Activated naive CD4-positive, alpha-beta T cell (primary cell): ENCODE measurements at places on chromosomes 4 and X.

GRCh38 chrX:154020536-154021115 lies 924 bp upstream of the IRAK1 start:
- no peak for DNase-seq

GRCh38 chr4:176782794-176783193 lies 9.9 kb downstream of the VEGFC start:
- no peak for DNase-seq

- no peak for DNase-seq
Observed at GRCh38 chr4:176309772-176310171, 10.0 kb upstream of the SPCS3 start.

- no peak for DNase-seq
Observed at GRCh38 chr4:182683661-182684060, 233.5 kb downstream of the DCTD start.

- DNase-seq = no peak
Observed at GRCh38 chr4:185559915-185560281, 24.6 kb upstream of the PDLIM3 start.

GRCh38 chrX:150207733-150208132 lies 155.4 kb upstream of the MAMLD1 start:
- no peak for DNase-seq

DNA sequence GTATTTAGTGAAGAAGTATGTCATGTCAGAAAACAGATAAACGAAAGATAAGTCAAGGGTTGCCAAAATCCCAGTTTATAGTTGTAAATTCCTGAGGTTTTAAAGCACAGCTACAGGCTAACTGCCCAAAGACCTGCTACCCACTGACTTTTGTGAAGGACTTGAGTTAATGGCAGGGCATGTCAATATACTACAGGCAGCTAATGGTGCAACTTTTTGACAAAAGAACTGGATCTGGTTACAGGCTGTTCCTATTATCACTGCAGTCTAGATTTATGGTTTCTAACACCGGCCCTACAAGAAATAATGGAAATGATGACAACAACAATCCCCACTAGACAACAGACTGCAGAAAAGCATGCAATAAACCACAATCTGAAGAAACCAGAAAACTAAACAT lies 6.4 kb downstream of the SCML2 start:
- no peak for DNase-seq

DNA sequence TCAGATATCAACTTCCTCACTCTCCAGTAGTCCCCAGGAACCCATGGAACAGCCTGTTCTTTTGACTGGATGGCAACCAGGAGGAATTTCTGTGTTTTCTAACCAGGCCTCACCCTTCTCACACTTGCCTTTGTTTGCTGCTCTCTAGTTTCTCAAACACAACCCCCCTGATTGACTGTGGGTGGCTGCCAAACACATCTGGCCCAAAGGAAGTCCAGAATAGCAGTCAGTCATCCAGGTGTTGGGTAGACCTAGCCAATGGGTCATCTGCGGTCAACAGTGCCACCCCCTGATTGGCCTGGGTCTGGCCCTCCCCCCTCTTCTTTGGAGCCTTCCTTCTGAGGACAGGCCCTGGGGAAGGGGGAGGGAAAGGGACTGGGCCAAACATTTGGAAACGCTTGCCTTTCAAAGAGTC lies 53.7 kb downstream of the MSX1 start:
- DNase-seq = no peak

DNA sequence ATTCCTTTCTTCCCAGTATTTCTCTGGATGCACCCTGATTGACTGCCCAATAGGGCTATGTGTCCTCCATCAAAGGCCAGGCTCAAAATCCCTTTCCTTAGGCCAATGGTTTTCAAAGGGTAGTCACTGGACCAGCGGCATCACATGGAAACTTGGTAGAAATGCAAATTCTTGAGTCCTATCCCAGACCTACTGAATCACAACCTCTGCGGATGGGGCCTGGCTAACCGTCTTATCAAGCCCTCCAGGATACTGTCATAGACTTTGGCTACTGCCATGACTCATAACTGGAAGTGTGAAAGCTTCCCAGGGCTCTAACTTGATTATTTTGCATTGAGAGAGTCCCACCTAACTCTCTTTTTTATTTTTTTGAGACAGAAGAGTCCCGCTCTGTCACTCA lies 71.9 kb upstream of the TFDP3 start:
- DNase-seq = no peak

DNA sequence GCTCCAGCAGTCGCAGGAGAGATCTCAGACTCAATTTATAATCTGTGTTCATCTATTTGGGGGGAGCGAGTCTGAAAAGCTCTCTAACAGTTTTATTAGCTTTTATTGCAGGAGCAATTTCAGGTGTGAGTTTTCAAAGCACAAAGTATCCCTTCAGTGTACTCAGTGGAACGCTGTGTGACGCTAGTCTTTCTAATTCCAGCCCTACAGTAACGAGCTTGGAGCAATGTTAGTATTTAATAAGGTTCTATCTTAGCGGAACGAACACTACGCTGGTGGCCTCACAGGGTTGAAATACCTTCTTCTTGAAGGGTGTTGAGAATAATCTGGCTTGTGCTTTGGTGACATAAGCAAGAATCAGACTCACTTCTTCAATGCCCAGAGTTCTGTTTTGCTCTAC lies 8.4 kb downstream of the HS3ST1 start:
- no peak for DNase-seq

DNA sequence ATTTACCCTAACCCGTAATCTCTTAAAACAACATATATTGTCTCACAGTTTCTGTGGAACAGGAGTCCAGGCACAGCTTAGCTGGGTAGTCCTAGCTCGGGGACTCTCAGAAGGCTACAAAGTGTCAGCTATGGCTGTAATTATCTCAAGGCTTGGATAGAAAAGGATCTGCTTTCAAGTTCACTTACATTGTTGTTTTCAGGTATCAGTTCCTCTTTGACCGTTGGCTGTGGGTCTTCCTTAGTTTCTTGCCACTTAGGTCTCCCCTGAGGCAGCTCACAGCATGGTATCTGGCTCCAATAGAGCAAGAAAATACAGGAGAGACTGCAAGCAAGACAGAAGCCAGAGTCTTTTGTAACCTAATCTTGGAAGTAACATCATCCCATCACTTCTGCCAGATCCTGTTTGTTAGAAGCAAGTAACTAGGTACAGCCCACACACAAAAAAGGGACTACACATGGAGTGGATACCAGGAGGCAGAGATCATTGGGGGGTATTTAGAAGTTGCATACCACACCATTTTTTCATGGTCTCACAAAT lies 137.0 kb downstream of the MAGEB5 start:
- DNase-seq = no peak

- no peak for DNase-seq
Observed at GRCh38 chrX:100208076-100208475, 202.0 kb downstream of the PCDH19 start.

DNA sequence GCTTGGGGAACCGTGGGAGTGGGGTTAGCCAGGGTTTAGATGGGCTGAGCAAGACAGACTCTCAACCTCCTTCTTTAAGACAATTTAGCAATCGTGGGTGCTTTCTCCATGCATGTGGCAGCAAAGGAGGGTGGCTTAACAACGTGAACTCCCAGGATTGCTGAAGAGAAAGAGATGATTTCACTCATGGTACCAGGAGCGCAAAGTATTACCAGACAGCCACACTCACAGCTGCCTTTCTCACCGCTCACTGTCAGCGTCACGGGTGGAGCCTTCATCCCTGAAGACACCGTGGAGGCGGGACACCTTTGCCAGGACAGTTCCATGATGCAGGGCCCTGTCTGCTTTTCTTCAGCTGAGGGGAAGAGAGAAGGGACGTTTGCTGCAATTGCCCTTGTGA lies 212.5 kb upstream of the PSAPL1 start:
- DNase-seq = no peak

DNA sequence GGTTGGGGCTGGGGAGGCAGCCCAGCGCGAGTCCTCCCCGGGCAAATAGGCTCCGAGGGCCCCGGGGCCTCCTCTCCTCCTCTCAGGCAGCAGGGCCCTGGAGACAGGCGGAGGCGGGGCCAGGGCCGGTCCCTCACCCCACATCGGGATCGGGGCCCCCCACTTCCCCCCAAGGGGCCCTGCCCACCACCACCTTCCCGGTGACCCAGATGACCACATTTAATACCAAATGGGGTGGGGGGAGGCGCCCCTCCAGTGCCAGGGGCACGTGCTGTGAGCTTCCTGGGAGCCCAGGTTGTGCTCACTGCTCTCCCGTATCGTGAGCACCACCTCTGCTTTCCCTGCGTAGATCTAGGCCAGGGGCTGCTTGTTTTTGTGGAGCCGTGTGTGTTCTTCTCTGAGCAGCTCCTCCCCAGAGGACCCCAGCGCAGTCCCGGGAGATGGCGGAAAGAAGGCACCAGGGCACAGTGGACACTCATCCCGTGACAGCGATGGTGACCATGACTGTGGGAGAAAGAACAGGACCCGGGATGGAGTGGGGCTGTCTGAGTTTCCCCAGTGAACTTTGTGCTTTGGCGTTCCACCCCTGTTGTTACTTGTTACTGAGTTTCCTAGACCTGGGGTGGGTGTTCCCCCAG lies 2.1 kb downstream of the PNMA6A start:
- no peak for DNase-seq

DNA sequence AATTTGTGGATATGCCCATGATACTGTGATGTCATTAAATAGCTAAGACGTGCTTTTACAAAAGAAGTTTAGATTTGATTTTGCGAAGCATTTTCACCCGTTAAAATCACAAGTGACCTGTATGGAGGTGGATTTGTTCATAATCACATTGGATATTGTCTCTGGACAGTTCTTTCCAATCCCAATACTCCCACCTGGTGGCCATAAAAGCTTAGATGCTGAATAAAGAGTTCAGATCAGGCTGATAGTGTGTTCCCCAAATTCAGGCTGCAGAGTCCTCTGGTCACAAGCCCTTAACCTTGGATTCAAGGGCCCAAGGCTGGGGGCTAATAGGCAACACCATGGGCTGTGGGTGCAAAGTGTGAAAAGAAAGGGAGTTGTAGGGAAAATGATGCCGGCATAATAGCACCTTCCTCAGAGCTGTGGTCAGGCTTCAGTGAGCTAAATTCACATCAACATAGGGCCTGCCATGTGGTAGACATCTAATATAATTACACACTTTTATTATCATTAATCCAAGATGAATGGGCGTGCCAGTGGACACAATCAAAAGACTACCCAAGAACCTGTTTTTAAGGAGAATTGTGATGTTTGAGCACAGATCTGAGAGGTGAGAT lies 28.1 kb downstream of the SMIM43 start:
- no peak for DNase-seq

GRCh38 chr4:126860308-126860707 lies 772.4 kb upstream of the INTU start:
- DNase-seq = no peak

DNA sequence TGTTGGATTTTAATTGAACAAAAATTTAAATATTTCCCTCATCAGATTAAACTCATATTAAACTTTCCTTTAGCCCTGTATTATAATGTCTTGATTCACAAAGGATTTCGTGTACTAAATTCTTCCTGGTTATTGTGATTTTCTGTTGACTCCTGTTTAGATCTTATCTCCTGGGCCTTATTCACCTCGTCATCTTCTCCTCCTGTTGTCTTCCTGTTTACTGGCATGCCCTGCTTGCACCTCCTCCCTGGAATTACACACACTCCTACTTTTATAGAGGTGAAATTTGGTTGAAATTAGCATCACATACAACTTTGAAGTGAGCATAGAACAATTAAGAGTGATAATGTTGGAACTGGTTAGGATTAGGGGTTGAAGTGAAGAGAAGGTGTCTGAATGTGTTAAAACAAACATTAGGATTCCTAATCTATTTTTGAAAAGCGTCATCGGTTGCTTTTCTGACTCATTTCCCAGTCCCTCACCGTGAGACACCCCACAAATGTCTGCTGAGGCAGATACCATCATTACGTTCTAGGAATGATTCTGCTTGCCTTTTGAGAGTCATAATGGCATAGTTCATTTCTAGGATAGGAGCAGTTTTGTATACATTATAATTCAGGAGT lies 32.5 kb downstream of the TLL1 start:
- DNase-seq = no peak

DNA sequence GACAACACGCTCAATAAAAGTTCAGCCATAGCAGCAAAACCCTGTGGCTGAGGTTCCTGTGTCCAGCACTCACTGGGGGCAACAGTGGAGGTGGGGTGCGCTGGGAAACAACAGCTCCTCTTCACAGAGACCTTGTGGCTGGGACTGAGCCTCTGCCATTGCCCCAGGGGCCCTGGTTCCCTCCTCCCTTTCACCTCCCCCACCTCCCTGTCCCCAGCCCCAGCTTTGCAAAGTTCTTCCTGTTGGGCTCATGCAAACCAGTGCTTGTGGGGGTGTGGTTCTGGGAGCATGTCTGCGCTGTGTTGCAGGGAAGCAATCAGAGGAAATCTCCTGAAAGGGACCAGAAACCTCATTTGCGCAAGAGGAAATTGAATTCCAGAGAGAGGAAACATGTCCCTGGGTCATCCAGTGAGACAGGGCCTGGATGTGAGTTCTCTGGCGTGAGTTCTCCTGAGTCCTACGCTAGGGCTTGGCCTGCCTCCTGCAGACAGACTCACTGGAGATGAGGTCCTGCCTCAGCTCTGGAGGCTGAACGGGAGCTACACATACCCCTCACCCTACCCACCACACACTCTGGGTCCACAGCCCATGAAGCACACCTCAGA lies 7.4 kb downstream of the FATE1 start:
- no peak for DNase-seq

GRCh38 chr4:107192601-107193000 lies 156.5 kb upstream of the DKK2 start:
- DNase-seq = no peak

DNA sequence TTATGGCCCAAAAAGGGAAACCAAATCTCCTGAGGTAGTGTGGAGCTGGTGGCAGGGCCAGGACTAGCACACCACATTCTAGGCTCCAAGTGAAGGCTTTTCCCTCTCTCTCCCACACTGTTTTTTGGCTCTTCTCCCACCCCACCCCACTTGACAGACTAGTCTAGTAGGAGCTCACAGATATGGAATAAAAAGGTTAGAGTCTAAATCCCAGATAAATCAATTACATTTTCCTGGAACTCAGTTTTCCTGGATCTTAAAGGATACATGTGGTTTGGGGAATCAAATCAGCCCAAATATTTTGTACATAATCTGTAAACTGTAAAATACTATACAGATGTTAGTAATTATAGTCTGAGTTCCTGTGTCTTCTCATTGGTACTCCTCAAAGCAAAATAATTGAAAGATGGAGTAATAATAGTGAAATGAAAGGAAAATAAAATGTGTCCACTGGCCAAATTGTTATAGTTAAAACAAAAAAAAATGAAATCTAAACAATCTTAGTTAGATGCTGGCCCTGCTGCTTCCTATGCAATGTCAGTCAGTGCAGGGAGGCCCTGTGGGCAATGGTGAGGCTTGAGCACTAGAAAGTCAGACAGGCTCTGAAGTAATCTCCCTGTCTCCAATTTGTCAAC lies 370.4 kb upstream of the CPEB2 start:
- DNase-seq = no peak

- DNase-seq = no peak
Observed at GRCh38 chrX:125439194-125439849, 119.7 kb downstream of the TEX13C start.

- DNase-seq = no peak
Observed at GRCh38 chr4:15692602-15693001, 10.3 kb upstream of the BST1 start.

- no peak for DNase-seq
Observed at GRCh38 chr4:173170182-173170778, 1.7 kb downstream of the GALNT7 start.
